ENCODE measurements at places on chromosomes 16 and 17.

- no peak for DNase-seq
Measured at GRCh38 chr17:57920916-57921703, 34.1 kb downstream of the CUEDC1 start.

DNA sequence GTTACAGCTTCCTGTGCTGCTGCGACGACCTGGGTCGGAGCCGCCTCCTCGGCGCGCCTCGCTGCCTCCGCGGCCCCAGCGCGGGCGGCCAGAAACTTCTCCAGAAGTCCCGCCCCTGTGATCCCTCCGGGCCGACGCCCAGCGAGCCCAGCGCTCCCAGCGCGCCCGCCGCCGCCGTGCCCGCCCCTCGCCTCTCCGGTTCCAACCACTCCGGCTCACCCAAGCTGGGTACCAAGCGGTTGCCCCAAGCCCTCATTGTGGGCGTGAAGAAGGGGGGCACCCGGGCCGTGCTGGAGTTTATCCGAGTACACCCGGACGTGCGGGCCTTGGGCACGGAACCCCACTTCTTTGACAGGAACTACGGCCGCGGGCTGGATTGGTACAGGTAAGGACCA lies 746 bp downstream of the HS3ST2 start:
- DNase-seq = no peak

- DNase-seq = peak; percentile 96
Measured at GRCh38 chr16:29745853-29746345, at the start of gene C16orf54. Gene C16orf54, minus strand, starts transcription at chr16:29745990. Its CDS starts 1,039 bp downstream, at chr16:29744951.

GRCh38 chr16:54240271-54241129 lies 46.1 kb downstream of the IRX3 start:
- DNase-seq = no peak

DNA sequence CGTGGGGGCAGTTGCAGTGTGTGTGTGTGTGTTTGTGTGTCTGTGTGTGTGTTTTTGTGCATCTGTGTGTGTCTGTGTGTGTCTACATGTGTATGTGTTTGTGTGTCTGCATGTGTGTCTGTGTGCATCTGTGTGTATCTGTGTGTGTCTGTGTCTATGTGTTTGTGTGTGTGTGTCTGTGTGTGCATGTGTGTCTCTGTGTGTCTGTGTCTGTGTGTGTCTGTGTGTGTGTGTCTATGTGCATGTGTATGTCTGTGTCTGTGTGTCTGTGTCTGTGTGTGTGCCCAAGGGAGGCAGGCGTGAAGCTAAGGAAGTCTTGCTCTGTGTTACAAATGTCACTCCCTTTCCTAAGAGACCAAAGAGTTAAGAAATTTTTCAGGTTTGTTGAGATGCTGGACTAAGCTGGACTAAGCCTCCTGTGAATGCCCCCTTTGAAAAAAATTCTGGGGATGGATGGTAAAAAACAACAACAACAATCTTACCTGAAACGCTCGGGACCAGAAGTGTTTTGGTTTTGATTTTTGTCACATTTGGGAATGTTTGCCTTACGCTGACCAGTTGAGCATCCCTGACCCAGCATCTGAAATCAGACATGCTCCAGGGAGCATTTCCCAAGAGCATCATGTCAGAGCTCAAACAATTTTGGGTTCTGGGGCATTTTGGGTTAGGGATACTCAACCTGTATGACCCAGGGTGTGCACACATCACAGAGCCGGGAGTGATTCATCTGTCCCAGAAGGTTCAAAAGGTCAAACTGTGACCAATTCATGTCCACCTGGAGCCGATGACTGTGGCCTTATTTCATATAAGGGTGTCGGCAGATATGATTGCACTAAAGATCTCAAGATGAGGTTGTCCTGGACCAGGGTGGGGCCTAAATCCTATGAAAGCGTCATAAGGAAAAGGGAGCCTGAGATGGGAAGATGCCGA lies 48.6 kb upstream of the ZNF469 start:
- no peak for DNase-seq

DNA sequence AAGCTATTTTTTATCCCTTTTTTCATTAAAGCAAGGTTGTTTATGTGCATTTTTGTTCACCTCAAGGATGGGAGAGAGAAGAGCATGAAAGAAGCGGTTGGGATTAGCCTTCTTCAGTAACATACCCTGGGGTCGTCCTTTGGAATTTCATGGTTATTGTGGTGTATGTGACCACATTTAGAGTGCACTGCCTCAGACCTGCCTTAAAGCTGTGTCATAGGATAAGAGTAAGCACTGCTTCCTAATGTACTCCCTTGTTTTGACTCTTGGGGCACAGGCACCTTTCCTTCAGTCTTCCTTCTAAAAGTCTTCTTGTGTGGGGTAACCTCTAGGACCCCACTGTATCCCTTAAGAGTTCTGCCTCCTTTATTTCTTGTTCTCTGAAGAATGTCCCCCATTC lies 28.9 kb downstream of the TNRC6A start:
- DNase-seq = no peak

DNA sequence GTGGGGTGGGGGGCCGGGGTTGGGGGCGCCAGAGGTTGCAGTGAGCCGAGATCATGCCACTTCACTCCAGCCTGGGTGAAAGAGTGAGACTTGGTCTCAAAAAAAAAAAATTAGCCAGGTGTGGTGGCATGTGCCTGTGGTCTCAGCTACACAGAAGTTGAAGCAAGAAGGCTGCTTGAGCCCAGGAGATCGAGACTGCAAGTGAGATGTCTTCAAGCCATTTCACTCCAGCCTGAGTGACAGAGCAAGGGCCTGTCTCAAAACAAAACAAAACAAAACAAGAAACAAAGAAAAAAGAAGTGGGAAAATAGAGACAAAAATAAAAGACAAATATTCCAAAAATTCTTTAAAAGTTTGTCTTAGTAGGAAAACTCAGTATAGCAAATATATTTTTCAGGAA lies 135.1 kb upstream of the CORO6 start:
- DNase-seq = no peak

- DNase-seq = no peak
Measured at GRCh38 chr16:85203462-85203813, 91.2 kb upstream of the CIBAR2 start.

DNA sequence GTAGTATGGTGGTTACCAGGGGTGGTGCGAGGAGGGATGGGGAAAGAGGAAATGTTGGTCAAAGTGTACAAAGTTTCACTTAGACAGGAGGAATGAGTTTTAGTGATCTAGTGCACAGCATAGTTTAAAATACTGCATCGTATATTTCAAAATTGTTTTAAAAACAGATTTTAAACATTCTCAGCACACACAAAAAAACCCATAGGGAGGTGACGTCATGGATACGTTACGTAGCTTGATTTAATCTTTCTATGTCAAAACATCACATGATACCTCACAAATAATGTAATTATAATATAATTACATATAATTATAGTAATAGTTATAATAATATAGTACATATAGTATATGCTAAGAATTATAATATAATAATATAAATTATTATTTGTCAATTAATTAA lies 614.2 kb downstream of the TMEM114 start:
- DNase-seq = no peak

DNA sequence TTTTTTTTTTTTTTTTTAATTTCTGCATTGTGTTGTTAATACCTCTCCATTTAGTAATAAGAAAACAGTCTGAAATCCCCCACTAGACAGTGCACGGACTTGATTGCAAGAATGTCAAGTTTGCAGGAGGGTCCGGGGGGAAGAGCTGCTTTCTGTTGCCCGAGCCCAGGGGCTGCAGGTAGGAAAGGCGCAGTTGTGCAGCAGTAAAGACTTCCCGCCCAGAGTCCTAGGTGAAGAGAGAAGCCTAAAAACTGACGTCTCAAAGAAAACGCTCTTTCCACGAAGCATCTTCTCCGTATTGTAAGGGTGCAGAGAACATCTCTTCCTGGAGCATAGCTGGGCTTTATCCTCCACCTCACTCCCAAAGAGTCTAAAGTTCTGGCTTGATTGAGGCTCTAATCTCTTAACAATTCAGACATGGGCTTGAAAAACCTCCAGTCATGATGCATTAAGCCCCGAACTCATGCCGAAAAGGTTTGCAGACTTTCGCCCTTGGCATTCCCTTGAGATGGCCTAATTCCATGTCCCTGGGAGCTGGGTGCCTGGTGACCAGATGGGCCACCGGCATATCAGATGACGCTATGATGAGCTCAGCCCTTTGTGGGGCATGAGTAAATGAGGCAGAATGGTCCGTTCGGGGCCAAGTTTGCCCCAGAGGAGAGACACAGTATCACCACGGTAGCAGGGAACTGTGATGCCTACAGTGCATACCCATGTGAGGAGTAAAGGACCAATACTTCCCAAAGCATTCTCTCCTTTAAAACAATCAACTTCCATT lies 436.2 kb upstream of the ZFHX3 start:
- no peak for DNase-seq

- DNase-seq = peak; percentile 16
Measured at GRCh38 chr17:37743612-37743874, 1.3 kb downstream of the HNF1B start.
